Activated T-helper 1 cell treated with anti-CD3 and anti-CD28 coated beads, Interleukin-2, amount 50 U/mL, for 16 hours (primary cell): ENCODE measurements at places on chromosomes 7 and 10.

DNA sequence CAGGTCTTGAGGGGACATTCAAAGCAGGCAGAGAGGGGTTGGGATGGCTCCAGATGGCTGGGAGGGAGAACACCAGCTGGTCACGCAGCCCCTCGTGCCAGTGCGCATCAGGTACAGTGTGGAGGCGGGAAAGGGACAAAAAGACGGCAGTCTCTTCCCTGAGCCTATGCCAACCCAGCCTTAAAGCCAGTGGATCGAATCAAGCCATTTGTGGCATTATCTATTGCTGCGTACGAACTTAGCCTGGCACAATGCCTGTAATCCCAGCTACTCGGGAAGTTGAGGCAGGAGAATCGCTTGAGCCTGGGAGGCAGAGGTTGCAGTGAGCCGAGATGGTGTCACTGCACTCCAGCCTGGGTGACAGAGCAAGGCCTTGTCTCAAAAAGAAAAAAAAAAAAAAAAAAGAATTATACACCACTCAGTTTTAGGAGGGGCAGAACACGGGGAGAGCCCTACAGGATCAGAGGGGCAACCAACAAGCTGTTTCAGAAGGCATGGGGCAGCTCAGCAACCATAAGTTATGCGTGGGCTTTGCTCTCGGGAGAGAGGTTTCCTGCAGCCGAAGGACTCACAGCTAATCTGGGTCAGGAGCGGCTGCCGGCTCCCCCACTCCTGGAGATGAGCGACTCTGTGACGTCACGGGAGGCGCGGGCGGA lies 356 bp upstream of the NDUFB2 start:
- DNase-seq, result peak; percentile 84

- DNase-seq, result no peak
Observed at GRCh38 chr10:74445493-74445892, 294.5 kb downstream of the ADK start.

GRCh38 chr7:135519871-135520270 lies 10.0 kb upstream of the CNOT4 start:
- DNase-seq, result no peak

DNA sequence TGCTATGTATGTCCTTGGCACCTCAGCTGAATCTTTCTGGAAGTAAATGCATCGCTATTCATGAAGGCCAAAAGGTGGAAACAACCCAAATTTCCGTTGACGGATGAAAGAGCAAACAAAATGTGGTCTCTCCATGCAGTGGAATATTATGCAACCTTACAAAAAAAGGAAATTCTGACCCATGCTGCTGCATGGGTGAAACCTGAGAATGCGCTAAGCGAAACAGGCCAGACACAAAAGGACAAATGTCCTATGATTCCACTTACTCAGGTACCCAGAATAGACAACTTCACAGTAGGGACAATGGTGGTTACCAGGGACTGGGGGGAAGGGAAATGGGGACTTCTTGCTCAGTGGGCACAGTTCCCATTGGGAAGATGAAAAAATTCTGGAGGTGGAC lies 158.8 kb downstream of the CAMK1D start:
- no peak for DNase-seq

DNA sequence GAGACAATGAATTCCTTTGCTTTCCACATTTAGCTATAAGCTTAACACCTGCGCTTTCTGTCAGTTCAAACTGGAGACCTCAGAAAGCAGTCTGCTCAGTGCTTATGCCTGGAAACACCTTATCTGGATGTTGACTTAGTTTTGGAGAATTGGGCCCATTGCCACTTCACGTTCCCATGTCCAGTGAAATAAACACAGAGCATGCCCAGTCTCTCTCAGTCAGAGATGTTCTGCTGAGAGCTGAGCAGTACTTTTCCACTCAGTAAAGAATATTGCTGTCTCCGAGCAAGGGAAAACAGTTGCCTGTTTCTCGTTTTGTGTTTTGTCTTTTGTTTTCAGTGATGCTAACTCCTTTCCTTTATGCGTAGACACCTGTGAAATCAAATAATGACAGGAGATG lies 83.2 kb upstream of the PRR15 start:
- DNase-seq, result no peak

GRCh38 chr10:13092291-13093102 lies 7.5 kb upstream of the OPTN start:
- DNase-seq, result no peak

DNA sequence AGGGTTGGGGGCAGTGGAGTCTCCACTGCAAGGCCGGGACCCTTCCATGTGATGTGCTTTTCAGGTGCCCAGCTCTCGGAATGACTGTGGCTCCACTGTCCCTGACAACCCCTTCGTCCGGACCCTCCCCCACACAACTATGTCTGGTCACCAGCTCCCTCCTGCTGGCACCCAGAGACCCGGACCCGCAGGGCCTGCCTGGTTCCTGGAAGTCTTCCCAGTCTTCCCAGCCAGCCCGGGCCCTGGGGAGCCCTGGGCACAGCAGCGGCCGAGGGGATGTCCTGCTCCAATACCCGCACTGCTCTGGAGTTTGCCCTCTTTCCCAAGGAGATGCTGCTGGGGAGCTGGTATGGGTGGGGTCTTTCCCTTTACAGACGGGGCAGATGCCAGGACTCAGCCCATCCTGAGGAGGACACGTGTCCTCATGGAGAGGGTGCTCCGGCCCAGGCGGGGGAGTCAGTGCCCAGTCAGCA lies 5.5 kb downstream of the ATP6V0E2 start:
- no peak for DNase-seq
